Spleen (tissue), 13 donors: ENCODE measurements at places on chromosomes 2 and 18. TPM values are rescaled to one million over a fixed set of nuclear protein-coding genes. Genes with fewer than 3 reads are reported as not detected.

Gene ATP6V1C2
- total RNA-seq, result not detected

Gene ARL6IP6
- 17.8 TPM for total RNA-seq

Gene ALK
- 0.28 TPM for total RNA-seq

Gene OSBPL1A
- 29.6 TPM for total RNA-seq

Gene ACMSD
- not detected for total RNA-seq

Gene MYL12A
- 675 TPM for total RNA-seq

Gene LRRTM1
- total RNA-seq, result not detected

Gene RAD51AP2
- total RNA-seq, result not detected
